Thyroid gland (tissue), 4 donors: ENCODE measurements at places on chromosomes 11 and 22.

DNA sequence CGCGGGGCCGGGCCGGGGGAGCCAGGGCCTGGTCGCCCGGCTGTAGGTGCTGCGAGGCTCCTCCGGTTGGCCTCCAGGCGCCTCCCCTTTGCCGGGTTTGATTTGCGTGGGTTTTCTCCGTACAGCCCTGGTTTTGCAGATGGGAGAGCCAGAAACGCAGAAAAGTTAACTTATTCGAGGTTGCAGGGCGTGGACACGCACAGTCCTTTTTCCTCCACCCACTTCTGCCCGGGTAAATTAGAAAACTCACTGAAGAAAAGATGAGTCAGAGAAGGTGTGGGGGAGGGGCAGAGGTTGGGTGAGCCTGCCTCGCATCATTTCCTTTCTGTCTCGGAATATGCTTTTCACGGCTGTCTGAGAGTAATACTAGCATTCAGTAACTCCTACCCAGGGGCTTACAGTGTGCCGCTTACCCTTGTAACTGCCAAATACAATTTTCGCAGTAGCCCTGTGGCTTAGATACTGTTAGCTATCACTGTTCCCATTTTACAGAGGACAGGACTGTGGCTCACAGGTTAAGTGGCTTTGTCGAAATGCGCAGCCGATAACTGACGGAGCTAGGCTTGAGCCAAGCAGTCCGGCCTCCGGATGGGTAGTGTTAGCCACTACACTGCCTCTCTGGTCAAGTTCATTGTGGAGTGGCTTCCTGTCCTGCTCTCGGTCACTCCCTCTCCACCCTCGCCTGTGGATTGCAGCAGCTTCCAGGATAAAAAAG is 812 bp downstream of the FADD start:
- DNase-seq, result peak; percentile 74

GRCh38 chr11:134949121-134950090 is 537.4 kb upstream of the B3GAT1 start:
- peak; percentile 88 for DNase-seq

DNA sequence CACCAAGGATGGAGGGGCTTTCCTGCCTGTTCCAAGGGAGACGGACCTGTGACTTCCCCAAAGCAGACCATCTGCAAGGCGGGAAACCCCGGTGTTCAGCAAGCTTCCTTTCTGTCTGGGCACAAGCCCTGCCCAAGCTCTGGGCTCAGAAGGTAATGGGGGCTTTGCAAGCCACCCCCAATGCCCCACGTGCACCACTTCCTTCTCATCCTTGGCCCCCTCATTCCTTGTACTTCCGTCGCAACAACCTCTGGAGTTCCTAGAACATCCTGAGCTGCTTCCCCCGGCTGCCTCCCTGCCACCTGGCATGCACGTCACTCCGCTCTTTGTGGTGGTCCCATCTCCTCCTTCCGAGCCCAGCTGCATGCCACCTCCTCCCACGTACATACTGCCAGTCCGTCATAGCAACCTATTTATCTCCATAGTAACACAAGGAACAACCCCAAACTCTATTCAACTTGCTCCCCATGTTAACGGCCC is 3.9 kb downstream of the MYEOV start:
- DNase-seq, result no peak

GRCh38 chr11:10225553-10225952 is 68.5 kb downstream of the SBF2 start:
- no peak for DNase-seq

DNA sequence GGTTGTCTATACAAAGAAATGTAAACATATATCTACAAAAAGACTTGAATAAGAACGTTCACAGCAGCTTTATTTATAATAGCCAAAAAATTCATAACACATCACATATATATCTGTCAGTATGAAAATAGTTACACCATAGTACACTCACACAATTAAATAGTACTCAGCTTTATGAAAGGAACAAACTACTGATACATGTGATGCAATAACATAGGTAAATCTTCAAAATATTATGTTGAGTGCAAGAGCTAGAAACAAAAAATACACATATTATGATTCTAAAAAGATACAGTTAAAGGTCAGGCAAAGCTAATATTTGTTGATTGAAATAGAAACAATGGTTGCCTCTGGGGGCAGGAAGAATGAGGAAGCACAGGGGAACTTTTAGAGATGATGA is 6.6 kb downstream of the MRGPRX2 start:
- DNase-seq, result no peak

DNA sequence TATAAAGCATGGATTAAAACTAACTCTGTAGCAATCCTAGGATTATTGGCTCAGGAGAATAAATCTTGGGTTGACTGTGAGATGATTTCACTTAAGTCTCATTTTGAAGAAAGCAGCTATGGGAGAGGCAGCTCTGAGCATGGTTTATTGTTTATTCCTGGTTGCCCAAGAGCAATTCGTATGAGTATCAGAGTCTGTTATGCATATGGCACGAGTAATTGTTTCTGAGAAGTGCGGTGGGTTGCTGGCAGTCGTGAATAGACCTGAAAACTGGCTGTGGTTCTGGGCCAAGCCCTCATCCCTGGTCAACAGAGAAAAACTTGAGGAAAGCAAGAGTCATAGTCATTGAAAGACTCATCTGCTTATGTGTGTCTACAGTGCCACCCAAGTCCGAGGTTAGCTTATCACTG is 26.8 kb downstream of the DIXDC1 start:
- no peak for DNase-seq

DNA sequence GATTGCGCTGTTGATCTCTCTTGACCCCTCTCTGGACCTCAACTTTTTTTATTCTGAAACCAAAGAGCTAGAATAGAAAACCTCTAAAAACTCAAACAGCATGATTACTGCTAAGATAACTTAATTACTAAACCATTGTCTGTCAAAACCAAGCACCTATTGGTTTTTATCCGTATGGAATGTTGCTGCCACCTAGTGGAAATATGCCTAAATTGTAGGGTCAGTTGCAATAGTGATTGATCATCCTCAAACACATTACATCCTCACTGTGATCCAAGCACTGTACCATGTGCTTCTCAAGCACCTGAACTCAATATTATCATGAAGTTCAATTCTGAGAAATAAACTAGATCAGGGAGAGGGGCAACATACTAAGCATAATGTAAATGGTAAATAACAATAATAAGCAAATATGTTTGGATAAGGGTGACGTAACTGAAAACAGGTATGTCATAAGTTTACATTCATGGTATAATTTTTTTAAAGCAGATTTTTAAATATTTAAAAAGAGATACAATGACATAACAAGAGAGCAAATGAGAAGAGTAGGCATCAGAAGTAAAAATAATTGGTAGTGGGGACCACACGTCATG is 3.8 kb upstream of the OR5A2 start:
- DNase-seq, result no peak

- DNase-seq, result no peak
These were observed 863 bp downstream of the YIF1A start for GRCh38 chr11:66287889-66288670.

DNA sequence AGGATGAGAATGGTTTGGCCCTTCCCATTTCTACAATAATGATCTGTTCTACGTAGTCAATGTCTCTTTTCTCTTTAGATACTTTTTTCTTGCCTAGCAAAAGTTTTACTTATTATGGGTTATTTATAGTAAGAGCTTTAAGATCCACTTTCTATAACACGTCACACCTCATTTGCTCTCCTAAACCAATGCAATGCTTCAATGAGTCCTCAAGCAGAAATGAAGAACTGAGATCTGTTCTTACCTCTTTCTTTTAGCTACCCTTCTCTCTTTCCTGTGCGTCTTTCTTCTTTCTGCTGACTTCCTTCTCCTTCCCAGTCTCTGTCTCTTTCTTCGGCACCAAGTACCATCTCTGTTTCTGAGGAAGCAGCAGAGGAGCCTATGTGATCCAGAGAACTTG is 61.8 kb downstream of the SNX19 start:
- no peak for DNase-seq
